AG20443 (cell line): ENCODE measurements at places on chromosomes 5 and 9.

DNA sequence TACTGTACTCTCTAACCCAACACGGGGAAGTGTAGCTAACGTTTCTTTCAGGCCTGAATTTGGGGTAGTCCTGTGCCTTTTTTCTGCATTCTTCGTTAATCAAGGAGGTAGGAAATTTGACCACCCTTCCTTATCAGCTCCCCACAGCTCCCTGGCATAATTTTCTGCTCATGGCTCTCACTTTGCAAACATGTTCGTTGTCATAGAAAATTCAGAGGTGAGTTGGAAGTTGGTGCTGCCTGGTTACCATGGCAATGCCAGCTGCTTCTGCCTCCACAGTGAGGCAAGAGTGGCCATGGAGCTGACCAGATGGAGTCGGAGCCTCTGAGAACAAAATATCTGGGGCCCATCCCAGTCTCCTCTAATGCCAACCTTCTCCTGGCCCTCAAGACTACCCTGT lies 116.6 kb upstream of the BOD1 start:
- DNase-seq = no peak

DNA sequence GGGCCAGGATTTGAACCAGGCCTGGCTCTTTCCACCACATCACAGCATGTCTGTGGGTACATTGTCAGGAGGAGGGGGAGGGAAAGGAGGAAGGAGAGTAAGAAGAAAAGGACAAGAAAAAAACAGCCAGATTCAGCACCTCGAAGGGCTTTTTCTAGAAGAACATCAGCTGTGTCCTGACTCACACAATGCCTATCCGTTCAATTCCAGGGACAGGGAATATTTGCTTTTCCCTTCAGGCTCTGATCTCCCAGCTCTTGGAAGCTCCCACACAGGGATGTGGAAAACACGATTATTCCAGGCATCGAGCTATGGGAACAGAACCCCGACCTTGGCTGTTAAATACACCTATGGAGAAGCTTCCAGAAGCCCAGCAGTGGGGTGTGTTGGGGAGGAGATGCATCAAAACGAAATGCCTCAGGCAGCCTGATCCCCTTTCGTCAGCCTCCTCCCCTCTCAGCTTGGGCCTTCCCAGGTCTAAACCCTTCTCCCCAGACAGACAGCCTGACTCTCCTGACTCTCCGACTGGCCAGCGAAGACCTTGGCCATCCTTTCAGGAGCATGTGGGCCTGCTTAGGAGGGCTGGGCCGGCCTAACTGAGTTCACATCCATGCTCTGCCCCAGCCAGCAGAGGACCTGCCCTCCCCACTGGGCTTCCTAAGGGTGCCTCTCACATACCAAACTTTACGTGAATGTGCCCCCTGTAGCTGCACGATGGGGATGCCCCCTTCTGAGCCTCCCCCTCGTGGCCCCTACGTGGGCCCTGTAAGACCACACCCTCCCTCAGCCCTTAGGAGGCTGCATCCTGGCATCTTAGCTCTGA lies 54.4 kb downstream of the NEURL1B start:
- no peak for DNase-seq

DNA sequence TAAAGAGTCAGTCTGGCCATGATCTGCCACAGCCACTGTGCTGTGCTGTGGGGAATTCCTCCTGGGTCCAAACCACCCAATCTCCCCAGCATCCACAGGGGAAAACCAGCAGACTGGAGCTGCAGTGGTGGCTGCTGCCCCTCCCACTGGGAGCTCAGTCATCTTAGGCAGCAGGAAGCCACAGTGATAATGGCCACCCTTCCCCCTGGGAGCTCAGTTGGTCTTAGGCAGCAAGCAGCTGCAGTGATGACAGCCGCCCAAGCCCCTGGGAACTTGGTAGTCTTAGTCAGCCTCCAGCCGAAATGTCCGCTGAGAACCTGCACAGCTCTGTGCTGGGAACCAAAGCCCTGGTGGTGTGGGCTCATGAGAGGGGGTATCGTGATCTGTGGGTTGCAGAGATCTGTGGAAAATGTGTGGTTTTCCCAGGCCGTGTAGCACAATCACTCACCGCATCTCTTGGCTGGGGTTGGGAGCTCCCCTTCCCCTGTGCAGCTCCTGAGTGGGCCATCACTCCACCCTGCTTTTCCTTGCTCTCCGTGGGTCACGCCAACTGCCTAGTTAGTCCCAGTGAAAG lies 38.4 kb upstream of the SMIM15 start:
- no peak for DNase-seq

DNA sequence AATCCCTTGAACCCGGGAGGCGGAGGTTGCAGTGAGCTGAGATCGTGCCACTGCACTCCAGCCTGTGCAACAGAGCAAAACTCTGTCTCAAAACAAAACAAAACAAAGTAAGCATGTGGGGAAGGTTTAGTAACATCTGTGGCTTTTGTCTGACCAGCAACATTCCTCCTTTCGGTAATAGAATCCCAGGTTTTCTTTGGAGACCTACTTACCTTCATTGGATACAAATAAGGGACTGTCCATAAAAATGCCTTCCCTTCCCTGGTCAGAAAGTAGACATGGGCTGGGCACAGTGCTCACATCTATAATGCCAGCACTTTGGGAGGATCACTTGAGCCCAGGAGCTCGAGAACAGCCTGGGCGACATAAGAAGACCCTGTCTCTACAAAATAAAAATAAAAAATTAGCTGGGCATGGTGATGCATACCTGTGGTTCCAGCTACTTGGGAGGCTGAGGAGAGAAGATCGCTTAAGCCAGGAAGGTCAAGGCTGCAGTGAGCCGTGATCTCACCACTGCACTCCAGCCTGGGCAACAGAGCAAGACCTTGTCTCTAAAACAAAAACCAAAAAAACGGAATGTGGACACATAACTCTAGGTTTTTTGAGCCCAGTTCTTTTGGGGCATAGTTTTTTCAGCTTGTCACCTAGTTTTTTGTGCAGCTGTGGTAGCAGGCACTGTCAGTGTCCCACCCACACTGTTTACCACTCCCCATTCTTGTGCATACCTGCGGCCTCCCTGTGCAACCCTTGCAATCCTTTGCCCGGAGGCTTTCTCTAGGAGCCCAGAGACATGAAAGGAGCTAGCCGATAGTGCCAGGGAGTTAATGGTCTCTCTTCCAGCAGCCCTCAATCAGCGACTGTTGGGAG lies 9.0 kb upstream of the SPINK4 start:
- DNase-seq = no peak

DNA sequence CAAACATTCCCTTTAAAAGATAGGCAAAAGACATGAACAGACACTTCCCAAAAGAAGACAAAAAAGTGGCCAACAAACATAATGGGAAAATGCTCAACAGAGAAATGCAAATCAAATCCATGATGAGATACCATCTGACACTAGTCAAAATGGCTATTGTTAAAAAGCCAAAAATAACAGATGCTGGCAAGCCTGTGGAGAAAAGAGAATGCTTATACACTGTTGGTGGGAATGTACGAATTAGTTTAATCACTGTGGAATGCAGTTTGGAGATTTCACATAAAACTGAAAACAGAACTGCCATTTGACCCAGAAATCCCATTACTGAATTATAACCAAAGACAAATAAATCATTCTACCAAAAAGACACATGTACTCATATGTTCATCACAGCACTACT lies 58.3 kb upstream of the WDR41 start:
- no peak for DNase-seq

GRCh38 chr5:36561601-36562000 lies 44.8 kb upstream of the SLC1A3 start:
- no peak for DNase-seq

GRCh38 chr5:142830241-142831008 lies 60.2 kb downstream of the ARHGAP26 start:
- no peak for DNase-seq

- no peak for DNase-seq
These were observed 8.0 kb downstream of the ENHO start for GRCh38 chr9:34514816-34515215.

GRCh38 chr5:132011622-132012343 lies at the start of gene ACSL6:
Gene ACSL6, minus strand, starts transcription at chr5:132011658. Its CDS starts 105 bp downstream, at chr5:132011553.
- peak; percentile 52 for DNase-seq

DNA sequence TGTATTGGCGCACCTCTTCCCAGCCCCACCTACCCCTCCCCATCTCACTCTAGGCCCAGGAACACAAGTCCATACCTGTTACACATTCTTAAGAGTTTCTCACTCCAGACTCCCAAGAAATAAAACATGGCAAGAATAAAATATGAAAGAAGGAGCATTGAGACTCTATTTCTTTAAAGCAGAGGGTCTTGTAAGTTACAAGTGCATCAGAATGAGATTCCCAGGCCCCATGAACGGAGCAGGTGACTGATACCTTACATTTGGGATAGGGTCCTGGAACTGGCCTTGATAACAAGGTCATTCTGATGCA lies 5.7 kb downstream of the EGR1 start:
- DNase-seq = no peak

DNA sequence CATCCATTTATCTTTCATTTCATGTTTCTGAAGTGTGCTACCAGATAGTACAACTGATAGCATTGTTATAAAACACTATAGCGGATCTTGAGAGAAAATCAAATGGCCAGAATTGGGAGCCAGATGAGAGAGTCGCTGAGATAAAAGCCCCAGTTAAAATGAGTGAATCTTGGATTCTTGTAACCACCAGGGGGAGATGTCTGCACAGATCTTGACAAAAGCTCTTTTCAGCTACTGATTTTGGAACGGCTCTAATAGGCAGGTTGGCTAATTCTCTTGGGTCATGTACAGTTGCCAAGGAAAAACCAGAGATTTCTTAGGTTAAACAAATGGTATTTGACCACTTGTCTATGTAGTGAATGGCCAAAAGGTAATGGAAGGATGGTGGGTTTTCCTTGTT lies 21.7 kb downstream of the F2RL2 start:
- peak; percentile 74 for DNase-seq

DNA sequence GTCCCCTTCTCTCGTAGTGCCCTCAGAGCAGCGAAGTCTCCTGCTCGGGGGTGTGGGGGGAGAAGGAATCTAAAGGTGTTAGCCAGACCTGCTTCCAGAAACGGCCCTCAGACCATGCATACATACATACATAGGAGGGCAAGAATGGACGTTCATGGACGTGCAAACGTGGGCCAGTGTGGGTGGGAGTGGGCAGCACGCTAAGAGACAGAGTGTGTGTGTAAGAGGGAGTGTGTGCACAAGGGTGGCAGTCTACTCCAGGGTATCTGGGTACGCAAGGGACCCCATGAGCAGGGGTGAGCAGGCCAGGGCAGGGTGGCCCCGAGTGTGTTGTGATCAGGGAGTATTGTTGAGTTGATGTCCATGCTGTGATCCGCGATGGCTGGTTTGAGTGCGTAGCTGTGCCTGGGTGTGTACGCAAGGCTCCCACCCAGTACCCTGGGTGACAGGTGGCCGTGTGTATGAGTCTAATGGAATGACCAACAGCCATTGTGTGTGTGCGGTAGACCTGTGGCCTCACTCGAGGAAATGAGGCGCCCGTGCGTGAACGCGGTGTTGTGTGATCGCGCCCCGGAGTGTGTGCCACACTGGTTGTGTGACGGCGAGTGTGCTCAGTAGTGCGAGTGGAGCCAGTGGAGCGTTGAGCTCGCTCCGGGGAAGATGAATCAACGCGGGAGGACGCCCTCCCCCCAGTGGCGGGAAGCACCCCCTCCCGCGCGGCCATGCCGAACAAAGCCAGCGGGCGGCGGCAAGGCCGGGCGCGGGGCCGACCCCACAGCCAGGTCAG lies 826 bp downstream of the GPRIN1 start:
- DNase-seq = no peak
